ENCODE measurements at places on chromosomes 2 and 18.

GRCh38 chr2:176907341-176907740, 305.3 kb upstream of the HNRNPA3 start:
- no peak for DNase-seq

- DNase-seq, result no peak
Observed at GRCh38 chr2:218658671-218659257, 659 bp downstream of the ZNF142 start.

DNA sequence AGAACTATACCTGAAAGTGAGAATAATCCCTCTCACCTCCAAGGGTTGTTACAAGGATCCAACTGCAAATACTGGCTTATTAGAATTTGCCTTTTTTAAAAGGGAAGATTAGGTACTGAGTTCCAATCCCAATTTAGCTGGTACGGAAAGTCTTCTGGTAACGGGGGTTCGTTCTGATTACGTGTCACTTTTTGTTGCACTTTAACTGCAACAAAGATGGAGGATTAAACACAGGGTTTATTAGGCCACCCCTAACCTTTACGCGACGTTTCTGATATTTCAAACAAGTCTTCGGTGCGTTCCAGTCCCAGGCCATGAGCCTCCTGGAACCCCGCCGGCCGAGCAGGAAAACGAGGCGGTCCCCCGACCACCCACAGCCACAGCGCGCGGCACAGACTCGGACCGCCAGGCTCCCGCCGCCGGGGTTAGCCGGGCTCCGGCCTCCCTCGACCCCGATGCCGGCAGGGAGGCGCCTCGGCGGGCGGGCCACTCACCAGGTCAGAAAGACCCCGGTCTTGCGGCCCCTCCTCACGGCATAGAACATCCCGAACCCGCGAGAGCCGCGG, 411 bp downstream of the RNASEH1 start:
- no peak for DNase-seq

DNA sequence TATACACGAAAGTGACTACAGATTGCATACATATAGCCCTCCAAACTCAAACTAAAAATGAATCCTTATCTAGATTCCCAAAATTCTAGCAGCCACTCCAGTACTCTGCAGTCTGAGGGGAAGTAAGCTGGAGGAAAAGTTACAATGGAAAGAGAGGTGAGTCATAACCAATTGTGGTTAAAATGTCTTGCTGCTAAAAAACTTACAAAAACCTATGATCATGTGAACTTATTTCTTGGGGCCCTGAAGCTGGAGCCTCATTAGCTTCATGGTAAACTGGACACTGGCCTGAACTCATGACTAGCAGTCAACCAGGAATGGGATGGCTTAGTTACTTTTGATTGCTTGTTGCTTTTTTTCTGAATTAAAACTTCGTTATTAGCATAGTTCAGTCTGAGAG, 175.9 kb downstream of the SLC4A3 start:
- DNase-seq, result no peak

DNA sequence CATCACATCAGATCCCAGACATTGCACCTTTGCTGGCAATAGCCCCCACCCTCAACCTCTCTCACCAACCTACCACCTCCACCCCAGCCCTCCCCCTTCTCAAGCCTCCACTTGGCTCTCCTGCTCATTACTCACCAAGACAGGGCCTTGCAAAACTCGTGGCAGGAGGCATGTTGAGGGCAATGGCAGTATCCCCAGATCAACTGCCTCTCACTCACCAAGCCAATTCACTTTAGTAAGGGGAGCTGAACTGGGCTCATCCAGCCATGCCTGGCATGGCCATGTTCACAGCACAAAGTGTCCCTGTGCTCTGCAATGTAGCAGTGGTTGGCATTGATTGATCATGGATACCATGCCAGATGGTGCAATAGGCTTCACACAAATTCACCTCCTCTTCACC, 46.3 kb upstream of the TEX51 start:
- DNase-seq, result no peak

GRCh38 chr2:216634370-216635148, 1.3 kb downstream of the IGFBP2 start:
- no peak for DNase-seq

DNA sequence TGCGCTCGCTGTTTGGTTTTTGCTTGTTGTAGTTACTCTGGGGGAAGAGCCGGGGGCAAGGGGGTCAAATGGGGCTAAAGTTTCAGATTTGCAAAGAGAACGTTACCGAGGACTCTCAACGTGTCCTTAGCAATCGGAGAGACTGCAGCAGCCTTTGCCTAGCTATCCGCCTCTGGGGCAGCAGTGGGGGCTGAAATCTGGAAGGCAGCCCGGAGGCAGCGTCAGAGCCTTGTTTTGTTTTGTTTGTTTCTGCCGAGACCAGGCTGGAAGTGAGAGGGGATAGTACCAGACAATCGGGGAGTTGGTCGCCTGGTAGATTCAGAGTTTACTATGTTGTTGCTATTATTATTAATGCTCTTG, 1.2 kb downstream of the CDH20 start:
- DNase-seq, result no peak

DNA sequence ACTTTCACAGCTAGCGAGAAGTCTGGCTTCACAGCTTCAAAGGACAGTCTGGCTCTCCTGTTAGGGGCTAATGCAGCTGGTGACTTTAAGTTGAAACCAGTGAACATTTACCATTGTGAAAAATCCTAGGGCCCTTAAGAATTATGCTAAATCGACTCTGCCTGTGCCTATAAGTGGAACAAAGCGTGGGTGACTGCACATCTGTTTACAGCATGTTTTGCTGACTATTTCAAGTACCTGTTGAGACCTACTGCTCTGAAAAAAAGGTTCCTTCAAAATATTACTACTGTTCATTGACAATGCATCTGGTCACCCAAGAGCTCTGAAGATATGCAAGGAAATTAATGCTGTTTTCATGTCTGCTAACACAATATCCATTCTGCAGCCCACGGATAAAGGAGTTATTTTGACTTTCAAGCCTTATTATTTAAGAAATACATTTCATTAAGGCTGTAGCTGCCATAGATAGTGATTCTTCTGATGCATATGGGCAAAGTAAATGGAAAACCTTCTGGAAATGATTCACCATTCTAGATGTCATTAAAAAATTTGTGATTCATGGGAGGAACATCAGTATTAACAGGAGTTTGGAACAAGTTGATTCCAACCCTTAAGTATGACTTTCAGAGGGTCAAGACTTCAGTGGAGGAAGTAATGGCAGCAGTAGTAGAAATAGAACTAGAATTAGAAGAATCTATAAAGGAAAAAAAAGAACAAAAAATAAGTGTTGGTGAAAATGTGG, 48.9 kb downstream of the POLR1A start:
- no peak for DNase-seq

DNA sequence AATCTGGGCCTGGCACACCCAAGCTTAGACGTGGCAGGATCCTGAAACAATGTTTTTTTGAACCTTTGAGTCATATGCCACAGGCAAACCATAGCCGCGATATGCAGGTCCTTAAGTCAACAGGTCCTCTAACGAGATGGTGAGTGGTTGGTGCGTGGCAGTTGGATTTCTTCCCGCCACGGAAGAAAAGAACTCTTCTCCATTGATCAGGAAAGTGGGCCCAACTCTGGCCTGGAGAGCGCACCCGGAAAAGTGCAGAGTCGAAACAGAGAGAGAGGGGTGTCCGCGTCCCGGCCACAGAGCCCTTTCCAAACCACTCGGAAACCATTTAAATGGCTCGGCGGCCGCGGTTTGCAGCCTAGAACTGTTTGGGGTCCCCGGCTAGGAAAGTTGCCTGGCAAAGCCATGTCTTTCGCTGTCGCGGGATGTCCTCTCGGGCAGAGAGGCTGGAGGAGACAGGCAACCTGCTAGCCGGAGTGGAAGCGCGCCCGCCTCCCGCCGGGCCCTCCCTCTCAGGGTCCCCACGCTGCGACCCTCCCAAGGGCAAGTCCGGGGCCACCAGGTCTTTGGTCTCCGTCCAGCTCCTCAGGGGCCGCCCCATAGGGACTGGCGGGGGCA, 777 bp downstream of the GALNT3 start:
- DNase-seq, result no peak

GRCh38 chr2:231616296-231616695, 23.6 kb downstream of the TEX44 start:
- DNase-seq, result no peak

- no peak for DNase-seq
Observed at GRCh38 chr2:240993446-240994170, 4.8 kb upstream of the SNED1 start.

- no peak for DNase-seq
Observed at GRCh38 chr2:8648441-8649213, 33.2 kb upstream of the ID2 start.

- no peak for DNase-seq
Observed at GRCh38 chr2:119352357-119352756, 14.3 kb downstream of the C2orf76 start.

DNA sequence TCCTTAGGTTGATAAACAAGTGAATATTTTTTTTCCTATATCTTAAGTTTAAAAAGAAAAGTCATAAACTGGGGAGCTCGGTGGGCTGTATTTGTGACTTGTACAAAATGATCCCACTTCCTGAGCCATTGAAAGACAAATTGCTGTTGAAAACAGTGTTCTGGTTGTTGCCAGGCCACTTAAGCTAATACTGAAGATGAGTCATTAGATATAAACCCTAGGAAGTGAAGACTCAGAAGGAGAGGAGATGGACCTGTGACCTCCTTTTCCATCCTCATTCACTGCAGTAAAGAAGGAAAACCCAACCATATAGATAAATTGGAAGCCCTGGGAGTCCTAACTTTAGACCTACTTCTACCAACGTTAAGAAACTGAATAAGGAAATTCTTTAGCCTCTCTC, 46.2 kb upstream of the SERPINE2 start:
- peak; percentile 55 for DNase-seq

DNA sequence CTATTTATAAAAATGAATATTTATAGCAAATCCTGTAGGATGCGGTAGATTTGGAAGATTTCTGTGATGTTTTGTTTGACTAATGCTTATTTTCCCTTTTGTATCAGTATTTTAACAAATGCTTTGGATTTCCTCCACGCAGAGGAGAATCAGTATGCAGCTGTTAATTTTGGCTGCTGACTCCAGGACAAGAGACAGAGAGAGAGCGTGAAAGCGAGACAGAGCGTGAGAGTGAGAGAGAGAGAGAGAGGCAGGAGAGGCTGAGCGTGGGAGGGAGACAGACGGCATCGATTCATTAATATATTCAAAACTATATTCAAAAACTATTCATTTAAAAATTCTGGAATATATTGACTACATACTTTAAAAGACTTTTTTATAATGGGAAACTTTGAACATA, 62.5 kb downstream of the RRM2 start:
- DNase-seq, result no peak

DNA sequence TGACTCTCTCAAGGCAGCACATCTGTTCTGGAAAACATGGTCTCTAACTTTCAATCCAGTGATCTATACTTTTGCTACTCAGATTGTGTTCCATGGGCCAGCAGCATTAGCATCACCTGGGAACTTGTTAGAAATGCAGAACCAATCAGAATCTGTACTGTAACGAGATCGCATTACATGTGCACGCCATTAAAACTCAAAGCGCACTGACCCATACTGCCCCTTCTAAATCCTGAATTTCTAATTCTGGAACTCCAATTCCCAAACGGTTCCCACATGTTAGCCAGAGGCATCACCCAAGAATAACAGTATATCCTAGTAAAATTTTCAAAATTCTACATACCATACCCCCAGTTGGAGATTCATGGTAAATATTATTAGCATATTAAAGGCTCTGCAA, 10.5 kb upstream of the DCTN1 start:
- no peak for DNase-seq

GRCh38 chr2:64001382-64002101, 17.7 kb downstream of the VPS54 start:
- DNase-seq, result no peak

DNA sequence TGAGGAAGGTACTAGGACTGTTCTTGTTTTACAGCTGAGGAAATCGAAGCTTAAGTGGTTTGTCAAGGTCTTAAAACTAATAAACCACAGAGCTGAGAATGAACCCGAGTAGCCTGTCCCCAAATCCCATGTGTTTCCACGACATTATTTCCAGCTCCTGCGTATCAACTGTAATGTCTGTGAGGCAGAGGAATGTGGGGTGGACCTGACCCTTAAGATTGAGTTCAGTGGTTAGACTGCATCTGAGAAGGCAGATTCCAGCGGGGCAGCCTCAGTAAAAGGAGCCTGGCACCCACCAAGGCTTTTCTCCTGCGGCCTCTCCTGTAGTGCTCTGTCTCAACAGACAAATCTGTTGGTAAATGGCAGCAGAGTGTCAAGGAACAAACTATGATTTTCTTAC, 81.9 kb upstream of the TMEM178A start:
- DNase-seq, result no peak

DNA sequence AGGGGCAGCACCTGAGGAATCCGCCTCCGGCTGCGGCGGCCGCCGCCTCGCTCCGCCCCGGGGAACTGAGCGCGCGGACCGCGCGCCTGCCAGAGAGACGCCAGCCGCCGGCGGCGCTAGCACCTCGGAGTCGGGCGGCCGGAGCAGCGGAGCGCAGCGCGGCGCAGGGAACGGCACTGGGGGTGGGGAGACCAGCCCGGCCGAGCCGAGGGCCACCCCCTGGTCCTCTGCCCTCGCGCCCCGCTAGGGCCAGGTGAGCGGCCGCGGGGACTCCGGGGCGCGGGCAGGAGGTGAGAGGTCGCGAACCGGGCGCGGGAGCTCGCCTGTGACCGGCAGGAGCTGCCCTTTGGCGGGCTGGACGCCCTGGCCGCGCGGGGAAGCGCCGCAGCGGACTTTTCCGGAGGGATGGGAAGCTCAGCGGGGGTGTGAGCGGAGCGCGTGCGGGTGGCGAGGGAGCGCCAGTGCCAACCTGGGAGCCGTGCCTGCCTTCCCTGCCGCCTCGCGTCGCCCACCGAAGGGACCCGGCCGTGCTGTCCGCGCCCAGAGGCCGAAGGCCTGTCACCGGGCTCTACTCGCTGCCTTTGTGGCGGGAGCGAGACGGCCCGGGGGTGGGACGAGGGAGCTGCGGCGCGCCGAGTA, at the start of gene GREB1L:
Gene GREB1L (plus strand): TSS at position 92 of the 639 bp plus-strand sequence. CDS start 141,287 bp downstream, outside the sequence.
- no peak for DNase-seq

DNA sequence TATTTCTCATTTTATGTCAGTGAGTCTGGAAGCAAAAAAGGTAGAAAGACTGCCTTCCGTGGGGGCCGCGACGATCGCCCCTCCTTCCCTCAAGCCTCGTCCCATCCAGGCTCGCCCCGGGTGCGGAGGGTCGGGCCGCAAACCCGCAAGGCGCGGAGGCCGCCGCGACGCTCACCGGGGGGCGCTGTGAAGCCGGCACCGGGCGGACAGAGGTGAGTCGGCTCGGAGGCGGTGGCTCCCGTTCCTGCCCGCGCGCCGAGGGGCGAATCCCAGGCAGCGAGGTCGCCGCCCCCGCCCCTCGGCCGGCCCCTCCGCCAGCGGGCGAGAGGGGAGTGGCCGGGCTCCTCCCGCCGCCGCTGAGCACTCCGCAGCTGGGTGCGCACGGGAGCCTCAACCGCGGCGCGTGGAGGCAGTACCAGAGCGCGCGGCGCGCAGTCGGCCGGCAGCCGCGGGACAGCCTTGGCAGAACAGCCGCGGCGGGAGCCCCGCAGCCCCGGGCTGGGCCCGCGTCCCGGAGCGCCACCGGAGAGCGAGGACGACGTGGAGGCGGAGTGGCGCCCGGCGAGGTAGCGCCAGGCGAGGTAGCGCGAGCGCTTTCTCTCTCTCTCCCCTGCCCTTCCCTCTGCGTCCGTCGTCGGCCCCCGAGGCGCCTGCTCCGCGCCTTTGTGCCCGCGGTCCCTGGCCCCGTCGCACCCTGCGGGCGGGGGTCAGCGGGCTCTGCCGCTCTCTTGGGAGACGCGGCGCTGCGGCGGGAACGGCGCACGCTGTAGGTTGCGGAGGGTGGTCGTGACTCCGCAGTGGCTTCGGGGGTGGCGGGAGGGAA, at the start of gene MYO1B:
Gene MYO1B (plus strand): TSS at position 359 of the 823 bp plus-strand sequence. CDS start 31,492 bp downstream, outside the sequence.
- DNase-seq, result no peak

- no peak for DNase-seq
Observed at GRCh38 chr2:105090091-105090490, 52.2 kb downstream of the MRPS9 start.

- DNase-seq, result no peak
Observed at GRCh38 chr2:119220720-119221301, 2.8 kb upstream of the STEAP3 start.
